ENCODE measurements at places on chromosomes 6 and 20.

GRCh38 chr6:156982168-156982567 lies 205.0 kb downstream of the ARID1B start:
- no peak for DNase-seq

GRCh38 chr6:53623497-53623896 lies 42.1 kb downstream of the KLHL31 start:
- DNase-seq, result no peak

- no peak for DNase-seq
These were observed 5.1 kb upstream of the FAM50B start for GRCh38 chr6:3844097-3844463.

GRCh38 chr6:160275511-160276003 lies 16.9 kb upstream of the SLC22A2 start:
- DNase-seq, result no peak

DNA sequence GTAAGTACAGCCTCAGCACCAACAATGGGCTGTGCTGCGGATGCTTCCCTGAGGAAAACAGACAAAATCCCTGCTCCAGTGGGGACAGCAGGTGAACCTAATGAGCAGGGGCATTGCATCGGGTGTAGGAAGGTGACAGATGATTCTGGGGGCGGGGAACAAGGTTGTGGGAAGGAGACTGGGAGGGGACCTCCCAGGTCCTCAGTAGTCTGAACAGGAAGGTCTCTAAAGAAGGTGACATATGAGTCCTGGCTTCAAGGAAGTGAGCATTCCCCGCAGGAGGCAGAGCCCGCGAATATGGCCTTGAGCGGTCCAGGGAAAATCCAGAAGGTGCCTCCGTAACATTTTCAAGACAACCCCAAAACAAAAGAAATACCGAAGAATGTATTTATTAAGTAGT lies 19.4 kb downstream of the ULBP1 start:
- DNase-seq, result no peak

- DNase-seq, result no peak
These were observed 61.8 kb upstream of the ADGRF1 start for GRCh38 chr6:47103931-47104330.

DNA sequence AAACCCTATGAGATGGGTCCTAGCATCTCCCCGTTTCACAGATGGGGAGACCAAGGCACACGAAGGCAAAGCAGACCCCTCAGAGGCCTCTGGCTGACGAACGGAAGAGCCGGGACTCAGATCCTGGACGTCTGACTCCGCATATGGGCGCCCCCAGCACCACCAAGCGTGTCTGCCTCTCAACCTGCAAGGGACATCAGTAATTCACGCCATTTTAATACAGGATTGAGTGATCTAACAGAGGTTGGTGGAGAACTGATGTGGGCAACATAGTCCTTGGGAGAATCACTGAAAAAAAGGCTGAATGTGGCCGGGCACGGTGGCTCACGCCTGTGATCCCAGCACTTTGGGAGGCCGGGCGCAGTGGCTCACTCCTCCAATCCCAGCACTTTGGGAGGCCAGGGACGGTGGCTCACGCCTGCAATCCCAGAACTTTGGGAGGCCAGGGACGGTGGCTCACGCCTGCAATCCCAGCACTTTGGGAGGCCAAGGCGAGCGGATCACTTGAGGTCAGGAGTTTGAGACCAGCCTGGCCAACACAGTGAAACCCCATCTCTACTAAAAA lies 206.6 kb downstream of the DLL1 start:
- no peak for DNase-seq

GRCh38 chr6:141874930-141875602 lies 257.7 kb upstream of the GJE1 start:
- DNase-seq, result no peak
